Upper lobe of right lung (tissue), 1 donor: ENCODE measurements at places on chromosomes 7 and 10.

DNA sequence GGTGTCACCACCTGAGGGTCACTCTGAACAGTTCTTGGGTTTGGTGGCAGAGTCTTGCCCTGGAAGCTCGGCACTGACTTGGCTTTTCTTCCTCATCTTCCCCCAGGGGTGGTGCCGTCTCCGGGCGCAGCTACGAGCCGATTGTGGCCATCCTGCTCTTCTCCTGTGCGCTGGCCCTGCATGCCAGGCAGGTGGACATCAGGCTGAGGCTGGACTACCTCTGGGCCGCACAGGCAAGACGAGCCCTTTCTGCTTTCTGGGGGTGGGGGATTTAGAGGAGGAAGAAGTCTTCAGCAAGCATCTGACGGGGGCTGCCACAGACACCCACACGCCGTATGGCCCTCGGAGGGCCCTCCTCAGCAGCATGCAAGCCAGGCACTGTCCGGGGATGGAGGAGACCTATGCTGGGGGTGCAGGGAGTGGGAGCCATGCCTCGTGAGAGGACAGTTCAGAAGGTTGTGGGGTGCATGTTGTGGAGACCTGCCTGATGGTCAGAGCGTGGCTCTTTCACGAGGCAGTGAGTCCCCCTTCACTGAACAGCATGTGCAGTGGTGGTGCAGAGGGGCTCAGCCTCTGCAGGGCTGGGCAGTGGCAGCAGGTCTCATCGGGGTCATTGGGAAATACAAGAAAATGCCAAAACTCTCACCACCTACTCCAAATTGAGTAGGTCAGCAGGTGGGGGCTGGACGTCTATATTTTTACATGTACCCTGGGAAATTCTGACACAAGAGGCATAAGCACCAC is 112.4 kb downstream of the ADCY1 start:
- H3K4me1 ChIP-seq = no peaks in the 10 kb centered on the region
- H3K36me3 ChIP-seq = no peaks in the 10 kb centered on the region
- DNase-seq = peak; percentile 45
- H3K4me3 ChIP-seq = no peak overlapping the region
- no peak overlapping the region for H3K27ac ChIP-seq

DNA sequence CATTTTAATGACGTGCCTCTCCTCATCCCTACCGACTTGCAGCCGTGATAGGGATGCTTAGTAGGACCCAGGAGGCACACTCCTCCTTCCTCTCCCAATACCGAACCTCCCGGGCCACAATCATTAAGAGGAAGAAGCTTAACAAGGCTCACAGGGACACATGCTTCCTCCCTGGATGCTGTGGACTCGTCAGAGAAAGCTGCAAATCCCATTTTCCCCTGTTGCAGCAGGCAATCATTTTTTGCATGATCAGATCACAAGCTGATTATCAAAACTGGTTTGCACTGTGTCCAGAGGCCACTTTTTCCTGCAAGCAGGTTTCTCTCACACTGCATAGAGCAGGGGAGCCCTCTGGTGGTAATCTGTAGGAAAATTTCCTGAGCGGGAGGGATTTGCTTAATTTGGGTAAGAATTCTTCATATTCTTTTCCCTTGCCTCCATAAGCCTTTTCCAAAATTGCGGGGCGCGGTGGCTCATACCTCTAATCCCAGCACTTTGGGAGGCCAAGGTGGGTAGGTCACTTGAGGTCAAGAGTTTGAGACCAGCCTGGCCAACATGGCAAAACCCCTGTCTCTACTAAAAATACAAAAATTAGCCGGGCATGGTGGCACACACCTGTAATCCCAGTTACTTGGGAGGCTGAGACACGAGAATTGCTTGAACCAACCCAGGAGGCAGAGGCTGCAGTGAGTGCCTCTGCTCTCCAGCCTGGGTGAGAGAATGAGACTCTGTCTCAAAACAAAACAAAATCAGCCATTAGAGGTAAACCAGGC is 16.1 kb upstream of the LAMB4 start:
- H3K4me3 ChIP-seq = no peak overlapping the region
- peaks cover 3% of the 10 kb centered on the region for H3K27me3 ChIP-seq
- H3K36me3 ChIP-seq = no peaks in the 10 kb centered on the region
- DNase-seq = no peak

GRCh38 chr10:123761666-123762230 is 95.6 kb downstream of the GPR26 start:
- H3K4me1 ChIP-seq = no peaks in the 10 kb centered on the region
- no peak overlapping the region for H3K4me3 ChIP-seq
- no peaks in the 10 kb centered on the region for H3K36me3 ChIP-seq

DNA sequence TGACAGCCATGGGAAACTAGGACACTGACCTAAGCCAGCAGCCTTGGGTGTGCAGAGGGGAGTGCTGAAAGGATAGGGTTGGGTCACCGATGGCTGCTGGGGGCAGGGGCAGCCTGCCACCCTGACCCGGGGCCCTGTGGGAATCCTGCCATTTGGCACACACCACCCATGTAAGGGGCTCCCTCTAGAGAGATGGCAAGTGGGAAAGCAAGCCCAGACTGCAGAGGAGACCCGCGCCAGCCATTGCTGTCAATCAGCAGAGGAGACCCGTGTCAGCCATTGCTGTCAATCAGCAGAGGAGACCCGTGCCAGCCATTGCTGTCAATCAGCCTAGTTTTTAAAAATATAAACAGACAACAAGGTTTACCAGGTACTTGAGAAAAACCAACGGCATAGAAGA is 27.4 kb upstream of the PRKAG2 start:
- no peak overlapping the region for H3K27ac ChIP-seq
- no peaks in the 10 kb centered on the region for H3K4me1 ChIP-seq
- H3K4me3 ChIP-seq = no peak overlapping the region
- H3K36me3 ChIP-seq = no peaks in the 10 kb centered on the region
- no peak for DNase-seq
